Hematopoietic multipotent progenitor cell treated with erythropoietin and hydrocortisone succinate and interleukin-3 and kit ligand, for 4 days (in vitro differentiated cells): ENCODE measurements at places on chromosomes 1 and 21.

DNA sequence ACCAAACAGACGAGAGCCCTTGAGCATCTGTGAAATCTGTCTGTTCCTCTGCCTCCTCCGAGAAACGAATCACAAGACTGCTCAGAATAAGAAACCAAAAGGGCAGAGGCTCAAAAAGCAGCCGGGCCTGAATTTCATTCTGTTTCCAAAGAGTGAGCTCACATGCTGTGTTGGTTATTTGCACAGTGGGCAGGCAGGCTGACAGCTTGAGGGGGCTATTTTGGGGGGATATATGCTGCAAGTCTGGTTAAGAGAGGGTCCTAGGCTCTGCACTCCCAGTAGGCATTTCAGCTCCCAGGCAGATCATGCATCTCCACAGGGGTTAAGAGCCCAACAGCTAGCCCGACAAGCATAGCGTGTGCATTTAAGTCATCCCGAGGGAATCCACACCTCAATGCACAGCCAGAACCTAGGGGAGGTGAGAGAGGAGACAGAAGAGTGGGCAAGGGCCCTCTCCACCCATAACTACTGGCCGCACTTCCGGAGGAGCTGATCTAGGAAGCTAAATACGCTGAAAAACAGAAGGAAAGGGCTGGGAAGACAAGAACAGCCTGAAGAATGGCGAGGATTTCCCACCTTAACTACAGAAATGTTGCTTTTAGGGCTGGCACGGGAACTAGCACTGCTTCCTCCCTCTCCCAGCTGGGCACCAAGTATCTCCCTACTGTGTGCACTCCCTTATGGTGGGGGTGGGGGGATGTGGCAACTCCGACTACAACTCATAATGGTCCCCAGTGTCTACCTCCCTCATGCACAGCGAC lies 3.7 kb downstream of the PGBD5 start:
- DNase-seq: no peak

DNA sequence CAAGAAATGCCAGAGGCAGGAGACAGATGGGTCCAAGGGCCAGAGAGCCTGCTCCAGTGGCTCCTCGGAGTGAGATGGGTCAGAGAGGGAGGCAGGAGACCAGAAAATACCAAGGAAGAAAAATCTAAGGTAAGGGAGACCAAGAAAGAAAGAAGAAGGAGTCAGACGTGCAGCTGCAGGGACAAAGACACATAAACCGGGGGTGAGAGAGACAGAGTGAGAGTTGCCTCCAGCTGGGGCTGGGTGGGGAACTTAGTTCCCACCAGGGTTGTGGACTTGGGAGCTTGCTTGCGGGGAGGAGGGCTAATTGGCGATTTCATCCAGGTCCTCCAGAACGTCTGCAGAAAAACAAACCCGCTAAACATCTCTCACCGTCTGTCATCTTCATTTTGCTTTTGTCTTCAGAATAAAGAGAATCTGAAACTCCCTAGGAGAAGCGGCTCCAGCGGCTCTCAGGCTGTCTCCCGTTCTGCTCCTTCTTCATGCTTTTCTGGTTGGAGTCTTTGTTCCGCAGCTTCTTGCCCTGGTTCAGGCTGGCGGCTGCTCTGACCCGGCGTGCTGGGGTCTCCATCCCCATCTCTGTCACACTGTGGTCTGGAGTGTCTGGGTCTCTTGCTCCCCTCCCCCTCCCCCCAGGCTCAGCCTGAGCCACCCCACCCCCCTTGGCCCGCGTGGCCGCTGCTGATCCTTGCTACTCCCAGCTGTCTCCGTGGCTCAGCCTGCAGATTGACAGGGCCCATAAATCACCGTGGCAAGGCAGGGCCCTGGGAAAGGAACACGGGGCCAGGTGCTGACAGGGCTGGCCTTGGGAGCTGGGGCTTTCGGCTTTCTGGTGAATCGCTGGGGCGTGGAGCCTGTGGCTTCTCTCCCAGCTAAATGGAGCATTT lies 66.6 kb downstream of the UBIAD1 start:
- no peak for DNase-seq

DNA sequence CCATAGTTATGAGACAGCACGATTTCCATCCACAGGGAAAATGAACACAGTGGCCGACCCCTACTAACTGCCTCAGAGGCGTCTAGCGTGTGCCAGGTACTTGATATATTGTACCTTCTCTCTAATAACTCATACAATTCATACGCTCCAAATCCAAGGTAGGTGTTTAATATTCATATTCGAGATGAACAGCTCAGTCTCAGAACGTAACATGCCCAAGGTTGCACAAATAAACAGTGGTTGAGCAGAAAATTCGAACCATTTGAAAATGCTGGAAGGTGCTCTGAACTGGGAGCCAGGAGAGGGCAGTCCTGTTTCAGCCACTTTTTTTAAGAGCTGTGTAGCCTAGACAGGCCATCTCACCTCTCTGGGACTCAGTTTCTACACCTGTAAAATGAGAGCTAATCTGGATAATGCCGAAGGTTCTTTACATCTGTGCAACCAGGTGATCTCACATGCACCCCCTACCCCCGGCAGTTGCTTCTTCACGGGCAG lies 7.9 kb downstream of the SLC45A3 start:
- no peak for DNase-seq

DNA sequence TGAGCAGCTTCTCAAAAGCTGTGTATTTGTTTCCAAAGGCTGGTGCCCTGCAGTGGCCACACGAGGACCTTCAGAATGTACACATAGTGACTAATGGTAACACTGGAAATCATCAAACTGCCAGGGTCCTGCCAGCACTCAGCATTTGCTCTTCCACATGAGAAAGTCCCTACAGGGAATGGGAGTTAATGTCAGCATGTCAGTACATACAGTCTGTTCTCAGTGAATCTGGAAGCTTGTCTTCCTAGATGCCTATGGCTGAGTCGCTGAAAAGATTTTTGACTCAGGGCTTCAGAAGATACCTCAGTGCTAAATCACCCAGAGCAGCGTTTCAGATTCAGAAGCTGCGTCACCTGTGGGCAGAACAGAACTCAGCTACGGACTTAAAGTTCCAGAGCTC lies 108.2 kb downstream of the CDC7 start:
- no peak for DNase-seq

DNA sequence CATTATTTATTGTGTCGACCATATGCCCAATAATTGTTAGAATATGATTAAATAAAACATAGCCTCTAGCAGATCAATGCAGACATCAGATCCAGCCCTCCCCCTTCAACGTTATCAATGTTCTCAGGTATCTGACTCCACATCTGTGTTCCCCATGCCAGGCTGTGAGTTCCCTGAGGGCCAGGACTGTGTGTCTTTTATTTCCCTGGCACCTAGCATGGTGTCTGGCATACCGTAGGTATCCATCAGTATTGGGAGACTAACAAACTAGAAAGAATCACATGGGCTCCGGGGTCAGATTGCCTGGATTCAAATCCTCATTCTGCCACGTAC lies 48.3 kb downstream of the SDC3 start:
- no peak for DNase-seq
